ENCODE measurements at places on chromosomes 16 and 17.

- DNase-seq: no peak
Observed at GRCh38 chr16:30786115-30786935, 680 bp downstream of the ZNF629 start.

- no peak for DNase-seq
Observed at GRCh38 chr17:16975744-16976625, 4.1 kb upstream of the TNFRSF13B start.

GRCh38 chr16:66662445-66663194, 33.9 kb downstream of the CMTM4 start:
- no peak for DNase-seq

GRCh38 chr17:75468291-75468754, 11.9 kb downstream of the TMEM94 start:
- DNase-seq: no peak

DNA sequence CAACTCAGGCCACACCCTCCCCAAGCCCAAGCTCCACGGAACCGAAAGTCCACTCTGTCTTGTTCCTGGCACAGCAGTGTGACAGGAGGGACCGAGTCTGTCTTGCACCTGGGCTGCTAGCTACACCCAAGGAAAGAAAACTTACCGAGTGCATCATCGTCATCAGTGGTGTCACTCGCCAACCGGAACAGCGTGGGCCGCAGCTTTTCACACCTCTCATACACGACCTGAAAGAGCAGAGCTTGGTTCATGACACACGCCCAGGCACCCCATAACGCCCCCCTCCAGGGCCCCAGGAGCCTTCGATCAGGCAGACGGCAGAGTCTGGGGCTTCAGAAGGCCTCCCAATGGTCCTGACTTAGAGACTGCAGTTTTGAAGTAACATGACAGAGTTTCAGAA, 27.5 kb downstream of the GGA2 start:
- DNase-seq: no peak

GRCh38 chr17:57944908-57945307, 10.3 kb downstream of the CUEDC1 start:
- DNase-seq: no peak
